ENCODE measurements at places on chromosomes 7 and 10.

DNA sequence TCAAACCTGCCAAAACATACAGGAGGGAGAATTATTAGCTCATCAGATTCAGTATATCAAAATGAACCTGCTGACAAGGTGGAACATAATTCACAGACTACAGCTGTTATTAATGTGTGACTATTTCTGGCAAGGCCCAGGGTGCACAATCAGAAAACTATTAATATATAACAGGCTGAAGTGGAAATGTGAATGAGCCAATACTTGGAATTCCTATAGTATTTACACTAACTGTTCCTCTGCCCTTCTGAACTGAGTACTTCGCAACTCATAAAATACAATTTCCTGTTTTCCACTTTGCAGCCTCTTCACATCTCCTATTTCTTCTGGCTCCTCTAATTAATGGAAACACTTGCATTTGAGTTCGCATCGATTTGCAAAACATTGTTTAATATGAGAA, 330.8 kb downstream of the DPP6 start:
- no peak for DNase-seq

GRCh38 chr7:119392-120163, 72.8 kb upstream of the FAM20C start:
- peak; percentile 7 for DNase-seq

- no peak for DNase-seq
These were observed 15.8 kb upstream of the MYL10 start for GRCh38 chr7:101644879-101645278.

GRCh38 chr7:128908750-128909624, 1.5 kb downstream of the KCP start:
- no peak for DNase-seq

- no peak for DNase-seq
These were observed 207.8 kb upstream of the ETV1 start for GRCh38 chr7:14197280-14197679.

- no peak for DNase-seq
These were observed 644 bp upstream of the ABI1 start for GRCh38 chr10:26861205-26861998.

- DNase-seq: no peak
These were observed 19.6 kb upstream of the SMNDC1 start for GRCh38 chr10:110324201-110324804.

DNA sequence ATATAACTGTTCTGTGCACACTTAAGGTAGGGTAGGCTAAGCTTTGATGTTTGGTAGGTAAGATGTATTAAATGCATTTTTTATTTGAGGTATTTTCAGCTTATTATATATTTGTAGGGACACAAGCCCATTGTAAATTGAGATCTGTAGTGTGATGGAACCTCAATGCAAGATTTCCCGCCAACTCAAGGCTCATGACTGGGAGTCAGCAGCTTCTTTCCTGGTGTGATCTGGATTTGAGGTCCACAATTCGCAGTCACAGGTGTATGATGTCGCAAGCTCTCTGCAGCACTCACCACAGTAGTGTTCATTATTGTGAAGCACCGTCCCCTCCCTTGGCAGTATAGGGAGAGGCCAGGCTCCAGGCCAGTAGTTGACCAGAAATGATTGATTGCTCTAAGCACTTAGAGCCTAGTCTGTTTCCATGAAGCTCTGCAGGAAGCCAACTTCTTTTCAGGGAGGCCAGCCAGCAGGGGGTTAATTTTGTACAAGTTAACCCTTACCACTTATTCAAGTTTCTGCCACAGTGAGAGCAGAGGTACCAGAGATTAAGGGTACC, 54.9 kb downstream of the SEM1 start:
- no peak for DNase-seq

DNA sequence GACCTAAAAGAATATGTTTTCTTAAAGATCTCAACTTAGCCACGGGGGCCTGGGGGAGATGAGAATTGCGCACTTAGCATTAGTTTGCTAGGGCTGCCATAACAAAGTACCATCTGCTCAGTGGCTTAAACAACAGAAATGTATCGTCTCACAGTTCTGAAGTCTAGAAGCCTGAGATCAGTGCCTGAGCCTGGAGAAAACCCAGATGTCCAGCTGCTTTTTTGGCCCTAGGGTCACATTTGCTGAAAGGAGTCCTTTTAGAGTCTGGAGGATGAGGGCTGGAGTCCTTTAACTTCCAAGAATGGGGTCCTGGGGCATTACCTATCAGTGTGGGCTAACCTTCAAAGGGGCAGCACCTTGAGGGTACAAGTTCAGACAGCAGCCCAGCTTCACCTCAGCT, 48.2 kb downstream of the SMURF1 start:
- no peak for DNase-seq

DNA sequence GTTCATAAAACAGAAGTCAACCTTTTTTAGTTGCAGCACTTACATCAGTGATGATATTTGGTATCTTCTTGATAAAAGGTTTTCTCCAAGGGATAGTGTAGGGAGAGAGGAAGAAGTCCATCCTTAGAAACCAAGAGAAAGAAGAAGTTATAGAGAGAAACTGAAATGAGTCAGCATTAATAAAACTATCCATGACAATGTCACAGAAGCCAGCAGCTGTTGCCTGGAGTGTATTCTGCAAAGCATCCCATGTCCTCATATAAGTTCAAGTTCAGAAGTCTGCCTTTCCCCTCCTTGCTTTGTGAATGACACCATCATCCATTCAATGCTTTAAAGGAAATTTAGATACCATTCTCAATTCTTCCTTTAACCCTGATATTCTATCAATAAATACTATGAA, 14.4 kb upstream of the COL1A2 start:
- no peak for DNase-seq

Data from dermis microvascular lymphatic vessel endothelial cell (primary cell).